ENCODE measurements at places on chromosomes 4 and X.

GRCh38 chrX:124378643-124379042 is 32.3 kb downstream of the SH2D1A start:
- DNase-seq = no peak

GRCh38 chrX:15399962-15400391 is 15.8 kb upstream of the VEGFD start:
- DNase-seq = no peak

GRCh38 chr4:65367306-65367705 is 303.0 kb downstream of the EPHA5 start:
- DNase-seq = no peak

GRCh38 chr4:45692131-45692735 is 431.6 kb downstream of the GABRG1 start:
- DNase-seq = peak; percentile 2

- DNase-seq = no peak
Measured at GRCh38 chr4:74368596-74368995, 3.7 kb downstream of the EREG start.

GRCh38 chr4:16824278-16824806 is 74.1 kb downstream of the LDB2 start:
- no peak for DNase-seq

GRCh38 chrX:32448320-32448719 is 763.0 kb downstream of the DMD start:
- DNase-seq = peak; percentile 49

- DNase-seq = no peak
Measured at GRCh38 chrX:39619182-39620009, 478.4 kb downstream of the BCOR start.

GRCh38 chrX:20361890-20362262 is 95.2 kb upstream of the RPS6KA3 start:
- no peak for DNase-seq

DNA sequence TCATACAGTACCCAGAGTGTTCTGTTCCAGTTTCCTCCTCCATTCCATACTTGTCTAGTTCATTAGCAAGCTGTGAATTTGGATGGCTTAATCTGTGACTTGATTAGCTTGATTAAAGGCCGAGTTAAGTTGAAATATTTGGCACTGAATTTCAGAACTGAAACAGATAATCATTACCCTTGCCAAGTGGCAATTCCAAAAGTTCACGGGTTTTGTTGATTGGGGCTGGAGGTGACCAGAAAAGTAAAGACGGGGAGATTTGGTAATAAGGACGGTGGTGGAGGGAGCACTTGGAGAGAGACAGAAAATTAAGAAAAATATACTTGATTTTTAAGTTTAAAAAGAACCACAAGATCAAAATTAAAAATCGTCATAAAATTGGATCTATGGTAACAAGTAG is 21.9 kb upstream of the KLHL2 start:
- no peak for DNase-seq

DNA sequence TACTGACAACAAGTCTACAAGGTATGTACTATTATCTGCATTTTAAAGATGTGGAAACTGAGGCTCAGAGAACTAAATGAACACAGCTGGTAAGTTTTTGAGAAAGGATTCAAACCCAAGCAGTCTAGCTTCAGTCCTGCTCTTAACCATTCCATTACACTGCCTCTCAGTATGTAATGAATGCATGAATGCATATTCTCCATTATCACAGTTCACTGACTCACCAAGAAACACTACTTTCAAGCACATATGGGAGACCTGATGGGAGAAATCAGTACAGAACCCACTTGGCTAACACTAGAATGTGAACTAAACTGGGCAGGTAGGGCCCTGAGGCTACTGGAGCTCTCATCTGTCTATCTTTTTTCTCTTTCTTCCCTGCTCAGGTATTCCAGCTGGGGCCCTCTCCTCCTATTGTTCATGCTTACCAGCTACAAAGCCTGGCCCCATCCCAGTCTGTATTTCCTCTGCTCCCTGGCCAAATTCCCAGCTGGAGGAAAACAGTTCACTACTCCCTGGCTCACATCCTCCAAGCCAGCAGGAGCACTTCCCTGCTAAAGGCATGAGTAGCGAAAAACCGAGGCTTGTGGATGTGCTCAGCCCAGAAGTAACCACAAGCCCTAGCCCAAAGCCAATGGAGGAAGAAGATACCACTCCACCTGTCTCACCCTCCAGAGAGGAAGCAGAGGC is 178.2 kb upstream of the ARHGEF9 start:
- no peak for DNase-seq

DNA sequence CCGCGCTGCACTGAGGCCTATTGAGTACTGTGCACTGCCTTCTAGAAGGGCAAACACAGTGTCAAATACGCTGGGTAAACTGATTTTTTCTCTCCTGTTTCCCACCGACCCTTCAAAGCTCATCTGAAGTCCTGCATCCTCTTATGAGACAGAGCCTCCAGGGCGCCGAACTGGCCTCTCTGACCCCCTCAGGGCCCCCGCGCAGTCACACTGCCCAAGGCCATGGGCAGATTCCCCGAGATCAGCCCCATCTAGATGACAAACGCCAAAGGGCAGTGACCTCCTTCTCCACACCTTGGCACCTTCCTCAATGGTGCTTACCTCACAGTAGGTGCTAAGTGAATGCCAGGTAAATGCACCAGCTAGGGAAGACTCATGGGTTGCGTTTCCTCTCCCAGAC is 34.4 kb downstream of the CHST7 start:
- no peak for DNase-seq

DNA sequence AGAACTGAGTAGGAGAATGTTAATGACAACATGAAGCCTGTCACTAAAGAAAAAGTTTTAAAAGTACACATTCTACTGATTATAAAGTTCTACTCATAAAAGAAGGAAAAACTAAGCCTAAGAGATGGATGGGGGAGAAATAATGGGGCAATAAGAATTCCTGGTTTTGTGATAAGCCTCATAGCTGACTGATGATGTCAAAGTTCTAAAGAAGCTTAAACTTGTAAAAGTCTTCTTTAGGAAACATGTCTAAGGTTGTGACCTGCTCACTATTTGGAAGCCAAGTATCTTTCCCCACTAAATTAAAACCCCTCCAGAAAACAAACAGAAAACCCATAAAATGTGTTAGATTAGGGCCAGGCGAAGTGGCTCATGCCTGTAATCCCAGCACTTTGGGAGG is 232.9 kb upstream of the GIMD1 start:
- no peak for DNase-seq

DNA sequence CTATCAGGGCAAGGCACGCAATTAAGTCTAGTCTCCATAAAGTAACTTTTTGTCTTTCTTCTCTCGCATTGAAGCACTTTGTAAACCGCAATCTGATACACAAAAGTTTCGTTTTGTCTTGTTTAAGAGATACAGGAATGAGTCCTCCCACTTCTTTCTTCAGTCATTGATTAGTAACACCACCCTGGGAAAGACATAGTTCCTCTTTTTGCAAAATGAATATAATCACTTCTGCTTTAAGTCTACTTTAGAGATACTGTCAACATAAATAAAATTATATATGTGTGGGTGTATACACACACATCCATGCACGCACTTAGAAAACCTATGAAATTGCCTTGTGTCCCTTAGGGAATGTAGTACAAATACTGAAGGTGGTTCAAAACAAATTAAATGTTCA is 11.7 kb downstream of the COQ2 start:
- DNase-seq = peak; percentile 74

DNA sequence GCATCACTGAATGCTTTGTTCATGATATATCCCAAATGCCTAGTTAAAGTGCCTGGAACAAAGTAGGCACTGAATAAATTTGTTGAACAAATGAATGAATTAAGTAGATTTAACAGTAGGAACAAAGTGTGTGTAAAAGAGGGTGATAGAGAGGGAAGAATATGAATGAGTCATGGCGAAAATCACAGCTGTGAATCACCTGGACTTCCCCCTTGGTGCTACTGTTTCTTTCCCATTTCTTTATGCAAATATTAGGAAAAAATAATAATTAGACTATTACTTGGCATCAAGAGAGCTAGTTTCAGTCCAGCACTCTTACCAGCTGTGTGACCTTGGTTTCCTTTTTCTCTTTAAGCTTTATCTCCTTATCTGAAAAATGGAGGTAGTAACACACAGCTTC is 9.2 kb downstream of the SPIN3 start:
- no peak for DNase-seq

DNA sequence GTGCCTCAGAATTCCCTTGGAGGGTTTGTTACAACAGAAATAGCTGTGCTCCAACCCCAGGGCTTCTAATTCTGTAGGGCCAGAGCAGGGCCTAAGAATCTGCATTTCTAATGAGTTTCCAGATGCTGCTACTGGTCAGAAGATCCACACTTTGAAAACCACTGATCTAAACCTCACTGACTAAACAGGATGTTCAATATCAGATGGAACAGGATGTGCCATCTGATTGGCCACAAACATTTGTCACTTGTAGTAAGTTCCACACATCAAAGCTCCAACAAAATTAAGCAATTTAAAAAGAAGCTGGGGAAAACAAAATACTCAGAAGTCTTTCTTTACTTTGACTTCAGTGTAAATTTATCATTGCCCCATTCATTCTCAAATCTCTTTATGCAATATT is 14.3 kb downstream of the CASK start:
- no peak for DNase-seq

GRCh38 chr4:41154814-41155177 is 59.5 kb downstream of the APBB2 start:
- DNase-seq = no peak

- DNase-seq = no peak
Measured at GRCh38 chr4:6561173-6561516, 13.8 kb upstream of the MAN2B2 start.

DNA sequence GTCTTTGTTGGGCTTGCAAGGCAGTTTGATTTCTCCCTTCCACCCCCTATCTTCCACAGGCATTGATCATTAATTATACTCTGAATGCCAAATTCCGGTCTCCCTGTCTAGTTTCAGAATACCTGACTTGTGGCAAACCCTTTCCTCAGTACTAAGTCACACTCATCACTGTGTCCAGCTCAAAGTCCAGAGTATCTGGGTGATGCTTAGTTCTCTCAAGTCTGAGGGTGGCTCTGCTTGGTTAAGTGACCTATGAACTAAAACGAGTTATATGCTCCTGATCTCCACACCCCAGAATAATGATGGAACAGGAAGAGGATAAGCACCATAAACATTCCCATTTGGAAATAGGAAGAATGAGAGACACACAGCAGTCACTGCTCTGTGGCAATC is 6.5 kb downstream of the SMIM9 start:
- DNase-seq = no peak

DNA sequence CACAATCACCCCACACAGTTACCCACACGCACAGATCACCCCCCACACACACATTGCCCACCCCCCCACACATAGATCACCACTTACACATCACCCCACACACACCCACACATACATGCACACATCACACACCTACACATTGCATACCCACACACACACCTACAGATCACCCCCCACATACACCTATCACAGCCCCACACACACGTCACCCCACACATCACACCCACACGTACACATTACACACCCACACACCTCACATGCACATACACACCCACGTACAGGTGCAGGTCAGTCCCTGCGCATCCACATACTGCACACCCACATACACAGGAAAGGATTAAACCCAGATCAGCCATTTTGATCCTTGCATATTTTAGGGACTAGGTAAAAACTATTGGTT is 15.3 kb upstream of the TADA2B start:
- no peak for DNase-seq

DNA sequence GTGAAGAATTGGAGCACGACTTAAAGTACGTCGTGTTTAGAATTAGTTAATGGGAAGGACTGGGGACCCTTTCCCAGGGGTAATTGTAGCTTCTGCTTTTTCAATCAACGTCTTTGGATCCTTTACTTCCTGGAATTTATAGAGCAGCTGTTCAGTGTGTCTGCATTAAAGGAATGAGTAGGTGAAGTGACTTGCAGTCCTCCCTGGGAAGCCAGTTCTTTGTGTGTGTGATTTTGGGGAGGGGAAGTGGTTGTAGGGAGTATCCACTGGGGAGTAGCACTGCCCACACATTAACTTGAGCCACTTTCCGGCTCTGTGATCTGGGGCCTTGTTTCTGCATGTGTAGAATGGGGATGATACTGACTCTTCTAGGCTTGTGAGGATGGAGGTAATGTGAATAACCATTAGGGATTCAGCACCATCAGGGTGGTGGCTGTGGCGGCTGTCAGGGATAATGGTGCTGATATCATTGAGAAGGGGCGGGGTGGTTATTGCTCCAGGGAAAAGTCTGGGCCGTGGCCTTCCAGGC is 54.7 kb downstream of the TMEM131L start:
- DNase-seq = peak; percentile 77

DNA sequence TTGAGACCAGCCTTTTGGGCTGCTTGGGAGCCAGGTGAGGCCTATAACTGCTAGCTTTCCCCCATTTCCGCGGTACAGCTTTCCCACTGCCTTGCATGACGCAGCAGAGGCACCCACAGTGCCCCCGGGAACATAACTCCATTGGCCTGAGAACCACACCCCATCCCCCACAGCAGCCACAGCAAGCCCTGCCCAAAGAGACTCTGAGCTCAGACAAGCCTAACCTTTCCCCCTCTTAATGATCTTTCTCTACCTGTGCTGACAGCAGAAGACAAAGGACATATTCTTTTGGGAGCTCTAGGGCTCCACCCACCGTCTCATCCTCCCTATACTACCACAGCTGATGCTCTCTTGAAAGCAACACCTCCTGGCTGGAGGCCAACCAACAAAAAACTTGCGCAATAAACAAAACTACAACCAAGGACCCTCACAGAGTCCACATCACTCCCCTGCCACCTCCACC is 114.8 kb downstream of the FANCB start:
- DNase-seq = no peak

GRCh38 chrX:75673468-75673867 is 111.6 kb downstream of the MAGEE2 start:
- no peak for DNase-seq

- DNase-seq = no peak
Measured at GRCh38 chrX:150411656-150412055, 48.5 kb downstream of the MAMLD1 start.

DNA sequence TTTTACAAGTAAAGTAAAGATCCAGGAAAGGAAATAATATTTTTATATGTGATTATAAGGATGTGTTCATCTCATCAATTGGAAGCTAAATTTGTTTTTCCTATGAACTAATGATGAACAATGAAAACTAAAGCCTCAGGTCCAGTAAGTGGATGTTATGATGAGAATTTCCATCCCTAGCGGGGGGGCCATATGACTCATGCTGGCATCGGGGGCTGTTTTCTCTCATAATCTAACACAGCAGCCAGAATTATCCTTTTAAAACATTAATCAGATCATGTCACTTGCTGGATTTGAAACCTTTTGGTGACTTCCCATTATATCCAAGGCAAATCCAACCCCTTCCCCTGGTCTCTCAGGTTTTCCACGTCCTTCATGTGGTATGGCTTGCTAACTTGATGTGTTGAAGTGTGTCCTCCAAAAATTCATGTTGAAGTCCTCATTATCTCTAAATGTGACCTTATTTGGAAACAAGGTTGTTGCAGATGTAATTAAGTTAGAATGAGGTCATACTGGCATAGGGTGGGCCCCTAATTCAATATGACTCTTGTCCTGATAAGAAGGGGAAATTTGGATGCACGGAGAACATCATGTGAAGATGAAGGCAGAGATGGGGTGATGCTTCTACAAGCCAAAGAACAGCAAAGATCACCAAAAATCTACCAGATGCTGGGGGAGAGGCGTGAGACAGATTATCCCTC is 96.8 kb downstream of the AKAP4 start:
- no peak for DNase-seq
